Cerebellar cortex (tissue), 1 donor: ENCODE measurements at places on chromosomes 1 and 21.

DNA sequence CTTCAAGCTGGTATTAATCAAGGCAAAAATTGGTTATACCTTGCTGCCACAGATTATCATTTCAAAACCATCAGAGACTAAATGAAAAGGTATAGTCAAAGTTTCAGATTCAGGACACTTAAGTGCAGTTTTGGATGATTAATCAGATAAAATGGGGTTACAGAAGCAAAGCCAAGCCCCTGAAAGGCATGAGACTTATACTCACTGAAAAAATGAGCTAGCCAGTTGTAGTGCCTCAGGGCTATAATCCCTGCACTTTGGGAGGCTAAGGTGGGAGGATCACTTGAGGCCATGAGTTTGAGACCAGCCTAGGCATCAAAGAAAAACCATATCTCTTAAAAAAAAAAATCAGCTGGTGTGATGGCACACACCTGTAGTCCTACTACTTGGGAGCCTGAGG lies 15.2 kb downstream of the LRRC40 start:
- DNase-seq: no peak

DNA sequence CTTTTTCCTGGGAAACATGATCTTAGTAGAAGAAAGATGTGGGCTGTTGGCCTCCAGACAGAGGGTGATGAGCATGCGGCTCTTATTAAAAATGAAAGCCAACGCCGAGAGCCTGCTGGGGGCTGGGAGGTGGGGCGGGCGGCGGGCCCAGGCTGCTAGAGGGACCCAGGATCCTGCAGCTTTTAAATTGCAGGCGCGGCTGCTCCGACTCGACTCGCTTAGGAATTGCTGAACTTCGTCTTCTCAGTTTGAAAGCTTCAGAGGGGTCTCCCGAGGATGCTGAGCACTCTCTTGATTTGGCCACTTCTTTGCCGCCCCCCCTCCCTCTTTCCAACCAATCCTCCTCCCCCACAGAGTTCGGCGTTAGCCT lies 1.2 kb downstream of the AGPAT3 start:
- peak; percentile 49 for DNase-seq

DNA sequence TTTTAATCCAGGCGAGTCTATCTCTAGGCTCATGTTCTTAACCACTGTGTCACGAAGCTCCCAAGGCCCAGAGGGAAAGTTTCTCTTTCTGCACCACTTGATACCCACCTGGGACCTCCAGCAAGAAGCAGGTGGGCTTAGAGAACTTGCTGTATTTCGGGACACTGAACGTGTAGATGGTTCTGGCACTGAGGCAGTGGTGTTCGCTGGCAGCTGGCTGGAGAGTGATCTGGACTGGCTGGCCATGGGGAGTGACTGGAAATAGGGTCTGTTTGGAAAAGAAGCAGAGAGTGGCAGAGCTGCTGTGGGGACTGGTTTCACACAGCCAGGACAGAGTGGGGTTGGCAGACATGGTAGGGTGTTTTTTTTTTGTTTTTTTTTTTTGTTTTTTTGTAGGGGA lies 16.4 kb upstream of the IL22RA1 start:
- DNase-seq: no peak

DNA sequence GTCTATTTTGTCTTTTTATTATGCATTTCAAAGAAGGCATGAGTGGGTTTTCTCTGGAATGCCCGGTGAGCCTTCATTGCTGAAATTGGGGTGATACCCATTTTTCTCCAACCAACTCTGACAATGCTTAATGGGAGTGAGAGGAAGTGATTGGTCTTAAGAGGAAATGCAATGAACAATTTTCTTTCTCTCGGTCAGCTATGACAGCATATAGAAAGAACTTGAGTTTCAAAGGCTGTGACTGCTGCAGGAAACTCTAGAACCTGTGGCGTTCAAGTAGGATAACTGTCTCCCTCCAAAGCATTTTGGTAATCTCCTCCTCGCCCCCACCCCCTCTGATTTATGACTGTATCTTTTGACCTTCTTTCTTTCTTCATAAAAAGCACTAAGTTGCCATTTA lies 155.9 kb downstream of the LYPLAL1 start:
- no peak for DNase-seq

DNA sequence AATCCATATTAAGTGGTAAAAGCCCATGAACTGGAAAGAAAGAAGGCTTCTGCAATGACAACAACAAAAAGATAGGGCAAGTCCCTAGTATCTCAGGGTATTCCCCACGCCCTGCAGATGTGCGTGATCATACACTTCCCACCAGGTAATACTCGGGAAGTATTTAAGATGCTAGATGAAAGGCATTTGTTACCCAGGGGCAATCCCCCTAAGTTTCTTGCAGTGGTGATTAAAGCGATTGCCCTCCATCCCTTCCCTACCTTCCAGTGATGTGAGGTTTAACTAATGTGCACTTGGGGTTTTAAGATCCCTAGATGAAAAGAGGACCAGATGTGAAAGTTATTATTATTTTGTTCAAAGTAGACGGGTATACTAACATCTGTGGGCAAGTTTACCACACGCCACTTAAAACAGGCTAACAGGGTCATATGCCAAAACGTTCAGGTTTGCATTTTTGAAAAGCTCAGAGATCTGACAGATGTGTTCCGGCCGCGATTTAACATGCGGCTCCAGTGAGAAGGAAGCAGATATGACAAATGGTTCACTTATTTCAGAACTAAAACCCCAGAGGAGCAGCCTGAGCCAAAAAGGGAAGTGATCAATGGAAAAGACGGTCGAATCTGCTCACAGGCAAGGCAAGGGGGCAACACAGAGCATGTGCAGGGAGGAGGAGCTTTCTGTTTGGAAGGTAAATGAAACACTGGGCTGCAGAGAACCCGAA lies 17.4 kb downstream of the TIAM1 start:
- DNase-seq: no peak

- DNase-seq: no peak
Measured at GRCh38 chr1:2470290-2471158, 5.6 kb upstream of the PLCH2 start.

- no peak for DNase-seq
Measured at GRCh38 chr1:43963006-43963405, 6.8 kb upstream of the DPH2 start.

- DNase-seq: peak; percentile 64
Measured at GRCh38 chr1:226814751-226815537, 55.5 kb upstream of the PSEN2 start.

GRCh38 chr21:37699024-37699775 lies 217.1 kb downstream of the KCNJ6 start:
- no peak for DNase-seq

DNA sequence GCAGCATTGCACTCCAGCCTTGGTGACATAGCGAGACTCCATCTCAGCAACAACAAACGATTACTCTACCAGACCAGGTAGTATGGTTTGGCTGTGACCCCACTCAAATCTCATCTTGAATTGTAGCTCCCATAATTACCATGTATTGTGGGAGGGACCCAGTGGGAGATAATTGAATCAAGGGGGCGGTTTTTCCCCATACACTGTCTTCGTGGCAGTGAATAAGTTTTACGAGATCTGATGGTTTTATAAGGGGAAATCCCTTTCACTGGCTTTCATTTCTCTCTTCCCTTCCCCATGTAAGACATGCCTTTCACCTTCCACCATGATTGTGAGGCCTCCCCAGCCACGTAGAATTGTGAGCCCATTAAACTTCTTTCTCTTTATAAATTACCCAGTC lies 66.0 kb downstream of the BACE2 start:
- DNase-seq: no peak

DNA sequence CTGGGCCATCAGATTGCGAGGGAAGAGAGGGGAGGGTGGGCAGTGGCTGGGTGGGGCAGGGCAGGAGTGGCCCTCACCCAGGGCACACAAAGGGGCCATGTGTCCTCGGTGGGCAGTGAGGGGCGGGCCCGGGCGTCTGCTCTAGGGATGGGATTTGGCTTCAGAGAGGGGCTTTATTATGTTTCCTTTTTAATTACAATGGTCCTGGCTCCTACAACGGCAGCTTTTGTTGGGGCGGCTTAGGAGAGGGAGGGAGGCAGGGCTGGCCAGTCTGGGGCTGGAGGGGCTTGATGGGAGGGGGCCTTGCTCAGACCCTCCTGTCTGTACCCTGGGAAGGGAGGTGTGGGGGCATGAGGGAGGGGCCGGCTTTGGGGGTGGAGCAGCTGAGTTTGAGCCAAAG lies 102.8 kb upstream of the WNT4 start:
- DNase-seq: no peak

DNA sequence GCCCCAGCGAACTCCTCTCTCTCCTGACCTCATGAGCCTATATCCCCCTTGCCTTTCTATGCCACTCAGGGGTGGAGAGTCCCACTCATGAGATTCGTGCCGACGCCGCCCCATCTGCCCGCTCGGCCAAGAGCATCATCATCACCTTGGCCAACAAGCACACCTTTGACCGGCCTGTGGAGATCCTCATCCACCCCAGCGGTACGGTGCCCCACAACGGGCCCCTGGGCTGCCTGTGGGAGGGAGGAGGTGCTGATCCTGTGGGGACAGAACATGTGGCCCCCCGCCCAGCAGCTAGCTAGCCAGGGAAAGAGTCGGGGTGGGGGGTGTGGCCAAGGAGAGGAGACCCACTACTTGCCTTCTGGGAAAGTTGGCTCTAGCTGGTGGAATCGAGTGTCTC lies 27.8 kb downstream of the VWA5B1 start:
- no peak for DNase-seq

DNA sequence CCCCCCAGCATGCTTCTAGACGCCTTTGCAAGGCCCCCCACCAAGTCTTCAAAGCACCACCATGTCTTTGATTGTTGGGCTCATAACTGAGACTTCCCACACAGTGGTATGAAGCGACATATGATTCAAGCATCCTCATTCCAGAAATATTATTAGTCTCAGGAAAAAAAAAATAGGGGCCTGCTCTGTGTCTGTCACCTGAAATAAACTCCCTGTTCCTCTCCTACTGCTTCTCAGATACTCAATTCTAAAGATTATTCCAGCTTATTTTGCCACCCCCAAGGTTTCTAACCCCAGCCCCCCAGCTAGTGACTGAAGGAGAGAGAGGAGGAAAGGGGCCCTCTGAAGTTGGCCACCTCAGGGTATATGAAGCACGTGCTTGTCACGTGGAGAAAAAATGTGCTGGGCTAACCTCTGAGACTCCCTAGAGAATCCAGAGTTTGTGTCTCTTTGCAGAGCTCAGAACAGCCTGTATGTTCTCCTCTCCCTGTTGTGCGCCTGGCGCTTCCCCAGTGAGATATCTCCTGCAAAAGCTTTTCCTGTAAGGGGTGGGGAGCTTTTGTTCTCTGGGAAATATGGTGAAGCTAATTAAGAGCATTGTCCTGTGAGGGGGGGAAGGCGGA lies 35.9 kb upstream of the RASAL2 start:
- DNase-seq: no peak

DNA sequence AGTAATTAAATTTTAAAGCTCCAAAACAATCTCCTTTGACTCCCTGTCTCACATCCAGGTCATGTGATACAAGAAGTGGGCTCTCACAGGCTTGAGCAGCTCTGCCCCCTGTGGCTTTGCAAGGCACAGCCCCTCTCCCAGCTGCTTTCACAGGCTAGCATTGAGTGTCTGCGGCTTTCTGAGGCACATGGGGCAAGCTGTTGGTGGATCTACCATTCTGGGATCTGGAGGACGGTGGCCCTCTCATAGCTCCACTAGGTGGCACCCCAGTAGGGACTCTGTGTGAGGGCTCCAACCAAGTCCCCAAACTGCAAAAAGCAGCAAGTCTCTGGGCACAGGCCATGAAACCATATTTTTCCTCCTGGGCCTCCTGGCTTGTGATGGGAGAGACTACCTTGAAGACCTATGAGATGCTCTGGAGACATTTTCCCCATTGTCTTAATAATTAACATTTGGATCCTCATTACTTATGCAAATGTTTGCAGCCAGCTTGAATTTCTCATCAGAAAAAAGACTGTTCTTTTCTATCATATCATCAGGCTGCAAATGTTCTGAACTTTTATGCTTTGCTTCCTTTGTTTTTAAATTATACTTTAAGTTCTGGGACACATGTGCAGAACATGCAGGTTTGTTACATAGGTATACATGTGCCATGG lies 554.1 kb upstream of the OLFM3 start:
- peak; percentile 63 for DNase-seq

DNA sequence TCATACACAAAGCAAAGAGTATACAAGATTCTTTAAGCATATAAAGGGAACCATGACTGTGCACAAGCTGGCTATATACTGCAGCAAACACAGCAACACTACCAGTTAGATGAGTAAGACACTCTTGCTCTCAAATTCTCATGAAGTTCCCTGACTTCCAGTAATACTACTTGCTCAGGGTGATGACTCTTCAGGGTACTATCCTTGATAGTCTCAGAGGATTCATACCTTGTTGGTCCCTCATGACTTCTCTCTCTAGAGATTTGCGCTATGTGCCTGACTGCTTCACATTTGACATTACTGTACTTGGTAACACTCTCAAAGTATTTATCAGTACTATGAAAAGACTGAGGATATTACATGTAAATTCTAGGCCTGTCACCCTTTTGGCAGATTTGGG lies 159.8 kb upstream of the ZRANB2 start:
- DNase-seq: no peak

DNA sequence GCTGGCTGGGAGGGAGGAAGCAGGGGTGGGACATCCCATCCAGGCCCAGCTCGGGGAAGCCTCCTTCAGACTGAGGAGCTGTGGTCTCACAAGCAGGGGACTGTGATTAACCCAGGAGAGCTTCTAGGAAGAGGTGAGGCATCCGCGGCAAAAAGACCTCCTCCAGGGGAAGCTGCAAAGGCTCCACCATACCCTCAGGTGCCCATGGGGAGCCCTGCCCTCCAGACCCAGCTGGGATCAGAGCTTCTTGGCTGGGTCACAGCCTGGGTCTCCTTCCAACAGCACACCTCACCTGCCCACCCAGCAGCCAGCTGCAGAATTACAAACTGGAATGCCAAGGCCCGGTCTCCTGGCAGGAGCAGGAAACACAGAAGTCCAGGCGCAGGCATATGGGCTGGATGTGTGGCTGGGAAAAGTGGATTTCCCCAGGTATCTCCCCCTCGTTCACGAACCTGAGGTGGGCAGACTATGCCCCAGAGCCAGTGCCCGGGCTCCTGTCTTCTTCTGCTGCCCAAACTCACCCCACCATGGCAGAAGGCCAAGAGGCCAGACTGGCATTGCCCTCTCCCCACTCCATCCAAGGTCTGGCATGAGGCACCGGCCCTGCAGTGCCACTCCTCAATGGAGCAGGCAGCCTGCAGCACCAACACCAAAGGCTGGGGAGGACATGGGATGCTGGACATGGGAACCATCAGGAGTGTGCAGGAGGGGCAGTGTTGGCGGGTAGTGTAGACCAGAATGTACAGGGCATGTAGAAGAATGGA lies 15.4 kb upstream of the ARF1 start:
- no peak for DNase-seq

GRCh38 chr1:81547912-81548303 lies 252.8 kb upstream of the ADGRL2 start:
- no peak for DNase-seq

GRCh38 chr1:89631816-89632656 lies 884 bp upstream of the LRRC8C start:
- no peak for DNase-seq

GRCh38 chr1:247212012-247212411 lies 40.2 kb upstream of the ZNF124 start:
- DNase-seq: no peak

GRCh38 chr1:39720094-39720999 lies 18.3 kb upstream of the PPIE start:
- peak; percentile 87 for DNase-seq
